Fibroblast of skin of scalp (primary cell): ENCODE measurements at places on chromosomes 1 and 21.

DNA sequence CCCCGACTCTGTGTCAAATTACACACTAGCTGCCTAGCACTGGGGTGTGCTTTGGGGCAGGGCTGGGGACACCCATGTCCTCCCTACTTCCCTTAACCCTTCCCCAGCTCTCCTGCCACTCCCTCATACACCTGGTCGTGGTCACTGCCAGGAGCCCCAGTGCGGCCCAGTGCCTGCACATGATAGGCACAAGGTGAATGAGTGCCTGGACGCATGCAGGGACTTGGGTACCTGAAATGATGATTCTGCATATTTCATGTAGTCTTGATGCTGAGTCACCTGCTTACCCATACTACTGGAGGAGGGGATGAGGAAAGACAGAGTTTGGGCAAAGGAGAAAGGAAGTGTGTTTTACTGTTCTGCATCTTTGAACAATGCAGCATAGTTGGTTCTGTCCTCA lies 1.5 kb upstream of the VANGL2 start:
- DNase-seq: no peak

- no peak for DNase-seq
Observed at GRCh38 chr1:204003536-204003935, 69.4 kb upstream of the SOX13 start.

- peak; percentile 73 for DNase-seq
Observed at GRCh38 chr21:35593000-35593502, 467.3 kb downstream of the SETD4 start.

GRCh38 chr1:36580524-36580923 lies 97.8 kb upstream of the CSF3R start:
- DNase-seq: no peak

- peak; percentile 72 for DNase-seq
Observed at GRCh38 chr1:100499194-100499811, 38.6 kb upstream of the GPR88 start.

DNA sequence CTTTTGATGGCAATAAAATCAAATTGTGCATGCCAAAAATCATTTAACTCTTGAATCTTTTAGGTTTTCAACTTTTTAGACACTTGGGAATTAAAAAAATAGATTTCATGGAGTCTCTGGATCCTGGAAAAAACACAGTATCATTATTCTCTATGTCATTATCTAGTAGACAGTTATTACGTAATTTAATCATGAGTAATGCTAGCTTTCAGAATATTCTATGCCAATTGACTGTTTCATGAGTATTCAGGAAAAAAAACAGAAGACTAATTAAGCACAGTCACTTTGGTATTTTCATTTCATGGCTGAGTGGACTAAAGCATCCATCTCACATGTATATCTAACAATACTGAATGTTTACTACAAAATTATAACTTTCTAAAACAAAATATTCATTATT lies 44.0 kb downstream of the ODF2L start:
- peak; percentile 26 for DNase-seq

DNA sequence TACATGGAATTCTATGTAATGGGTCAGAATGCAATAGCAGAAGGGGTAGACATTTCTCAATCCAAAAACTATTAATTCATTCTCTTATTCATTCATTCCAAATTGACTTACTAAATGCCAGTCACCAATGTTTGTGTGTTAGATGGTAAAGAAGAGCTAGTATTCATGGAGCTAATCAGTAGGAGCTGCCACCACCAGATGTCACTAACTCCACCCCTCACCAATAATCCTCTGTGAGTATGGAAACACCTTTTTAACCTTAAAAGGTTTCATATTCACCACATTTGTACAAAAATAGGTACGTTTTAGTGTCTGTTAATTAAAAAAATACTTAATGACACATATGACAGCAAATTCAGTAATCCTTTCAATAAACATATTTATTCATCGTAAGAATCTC lies 131.8 kb upstream of the PKN2 start:
- DNase-seq: no peak

DNA sequence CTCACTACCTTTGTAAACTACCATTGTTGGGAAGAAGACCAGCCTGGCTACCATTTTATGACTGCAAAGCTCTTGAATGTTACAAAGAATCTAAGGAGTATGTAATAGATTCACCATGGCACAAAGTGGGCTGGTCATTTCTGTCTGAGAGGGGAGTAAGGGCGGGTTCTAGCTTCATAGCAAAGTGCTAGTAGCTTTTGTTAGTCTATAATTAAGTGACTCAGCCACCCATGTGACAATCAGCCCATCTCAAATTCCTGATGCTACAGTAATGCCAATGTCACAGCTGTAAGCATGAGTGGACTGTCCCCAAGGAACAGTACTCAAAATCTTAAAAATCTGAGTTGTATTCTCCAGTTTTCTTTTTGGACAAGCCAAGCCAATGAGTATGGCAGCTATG lies 15.4 kb upstream of the OTUD3 start:
- peak; percentile 75 for DNase-seq

- no peak for DNase-seq
Observed at GRCh38 chr1:201122321-201122957, 4.5 kb downstream of the ASCL5 start.

GRCh38 chr1:243713470-243714186 lies 136.4 kb downstream of the AKT3 start:
- DNase-seq: peak; percentile 31
